Keratinocyte (primary cell): ENCODE measurements at places on chromosomes 2 and 18. TPM values are rescaled to one million over a fixed set of nuclear protein-coding genes. Genes with fewer than 3 reads are reported as not detected.

Gene MOGAT1
- polyA plus RNA-seq: not detected in 3 replicates

Gene SERPINB3
- polyA plus RNA-seq: 3.8 to 26.8 TPM (median 12.7 TPM) in 3 replicates

Gene IL1A
- polyA plus RNA-seq: 146 to 269 TPM (median 240 TPM) in 3 replicates

Gene CRYGC
- polyA plus RNA-seq: not detected in 3 replicates

Gene DQX1
- 5.7 to 10.2 TPM (median 5.9 TPM) in 3 replicates for polyA plus RNA-seq

Gene DES
- polyA plus RNA-seq: not detected in 3 replicates

Gene ERICH2
- polyA plus RNA-seq: 0.41 to 1.3 TPM (median 0.45 TPM) in 3 replicates

Gene MLPH
- polyA plus RNA-seq: 0.67 to 1.8 TPM (median 1.0 TPM) in 3 replicates

Gene ABHD1
- polyA plus RNA-seq: not detected in 3 replicates

Gene AMER3
- not detected in 3 replicates for polyA plus RNA-seq

Gene MYO5B
- polyA plus RNA-seq: 6.5 to 7.7 TPM (median 6.8 TPM) in 3 replicates
